ENCODE measurements at places on chromosomes 2 and 18.
A peak's percentile ranks its signal among the peaks of the same experiment; 100 is the strongest.

GRCh38 chr2:237485844-237486243 lies 1.2 kb upstream of the MLPH start:
- DNase-seq: no peak

DNA sequence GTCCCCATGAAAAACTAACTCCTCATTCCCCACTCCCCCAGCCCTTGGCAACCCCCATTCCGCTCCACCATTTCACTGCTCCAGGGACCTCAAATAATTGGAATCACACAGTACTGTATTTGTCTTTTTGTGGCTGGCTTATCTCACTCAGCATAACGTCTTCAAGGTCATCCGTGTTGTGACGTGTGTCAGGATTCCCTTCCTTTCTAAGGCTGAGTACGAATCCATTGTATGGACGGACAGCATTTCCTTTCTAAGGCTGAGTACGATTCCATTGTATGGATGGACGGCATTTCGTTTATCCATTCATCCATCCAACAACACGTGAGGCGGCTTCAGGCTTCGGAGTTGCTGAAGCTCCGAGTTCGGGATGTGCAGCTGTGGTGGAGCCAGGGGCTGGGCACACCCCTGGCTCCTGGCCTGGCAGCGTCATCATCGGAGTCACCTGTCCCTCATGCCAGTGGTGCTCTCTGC lies 1.2 kb upstream of the ASB1 start:
- peak; percentile 16 for DNase-seq

GRCh38 chr2:138959031-138959430 lies 178.8 kb upstream of the NXPH2 start:
- DNase-seq: no peak

DNA sequence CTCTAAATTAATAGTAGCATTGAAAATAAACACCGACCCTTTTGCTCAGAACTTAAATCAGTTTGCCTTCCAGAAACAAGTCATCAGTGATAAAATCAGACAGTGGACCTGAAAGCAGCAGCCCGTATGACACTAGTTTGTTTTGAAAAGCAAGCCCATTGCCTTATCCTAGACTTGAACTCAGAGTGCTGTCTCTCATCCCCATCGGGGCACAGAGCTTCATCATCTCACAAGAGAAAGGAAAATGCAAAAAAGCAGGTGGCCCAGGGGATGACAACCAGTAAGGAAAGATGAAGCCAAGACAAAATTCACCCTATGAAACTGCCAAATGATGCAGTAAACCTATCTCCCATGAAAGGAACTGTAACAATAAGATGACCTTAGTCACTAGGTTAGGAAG lies 71.2 kb downstream of the CERKL start:
- DNase-seq: no peak

GRCh38 chr2:240336820-240337427 lies 98.5 kb upstream of the GPC1 start:
- no peak for DNase-seq

GRCh38 chr18:77763530-77764145 lies 514.0 kb downstream of the GALR1 start:
- no peak for DNase-seq

All from LoVo (cell line).